ENCODE measurements at places on chromosomes 11 and 22.

- DNase-seq = no peak
These were observed 6.4 kb downstream of the LMO2 start for GRCh38 chr11:33885338-33886005.

DNA sequence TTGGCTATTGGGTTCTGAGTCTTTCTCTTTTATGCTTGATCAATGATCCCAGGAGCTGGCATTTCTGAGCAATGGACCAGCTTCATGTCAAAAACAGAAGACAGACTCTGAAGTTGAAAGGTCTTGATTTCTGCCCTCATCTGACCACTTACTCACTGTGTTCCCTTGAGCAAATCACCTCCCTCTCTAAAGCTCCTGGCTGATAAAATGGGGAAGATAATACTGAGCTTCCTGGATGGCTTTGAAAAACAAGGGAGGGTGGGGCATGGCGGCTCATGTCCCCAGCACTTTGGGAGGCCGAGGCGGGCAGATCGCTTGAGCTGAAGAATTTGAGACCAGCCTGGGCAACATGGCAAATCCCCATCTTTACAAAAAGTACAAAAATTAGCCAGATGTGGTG lies 6.4 kb downstream of the FAM83F start:
- DNase-seq = no peak

DNA sequence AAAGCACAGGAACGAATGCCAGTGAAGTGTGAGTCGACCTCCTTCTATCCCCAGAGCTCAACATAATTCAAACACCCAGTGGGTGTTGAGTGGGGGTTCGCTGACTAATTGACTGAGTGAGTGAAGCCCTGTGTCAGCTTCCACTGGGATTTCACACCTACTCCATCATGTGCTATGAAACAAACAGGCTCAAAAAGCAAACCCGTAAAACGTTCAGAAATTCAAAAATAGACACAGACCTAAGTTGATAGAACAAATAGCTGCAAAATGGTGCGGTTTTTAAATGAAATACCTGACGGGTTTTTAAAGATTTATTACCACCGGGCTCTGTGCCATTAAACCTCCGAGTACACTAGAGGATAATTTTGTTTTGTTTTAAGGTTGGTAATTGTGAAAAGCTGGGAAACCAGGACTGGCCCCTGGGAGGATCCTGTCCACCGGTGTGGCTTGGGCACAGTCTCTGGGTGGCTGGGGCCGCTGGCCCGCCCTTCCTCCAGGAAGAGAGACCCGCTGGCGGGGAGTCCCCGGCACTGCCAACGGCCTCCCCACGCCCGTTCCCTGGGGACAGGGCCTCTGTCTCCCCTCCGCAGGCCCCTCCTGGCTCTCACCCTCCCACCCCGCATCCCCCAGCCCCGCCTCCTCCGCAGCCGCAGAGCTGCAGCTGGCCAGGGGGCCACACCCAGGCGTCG lies 13.6 kb downstream of the KCNJ5 start:
- DNase-seq = no peak

GRCh38 chr11:8531982-8532381 lies 62.0 kb downstream of the STK33 start:
- no peak for DNase-seq

DNA sequence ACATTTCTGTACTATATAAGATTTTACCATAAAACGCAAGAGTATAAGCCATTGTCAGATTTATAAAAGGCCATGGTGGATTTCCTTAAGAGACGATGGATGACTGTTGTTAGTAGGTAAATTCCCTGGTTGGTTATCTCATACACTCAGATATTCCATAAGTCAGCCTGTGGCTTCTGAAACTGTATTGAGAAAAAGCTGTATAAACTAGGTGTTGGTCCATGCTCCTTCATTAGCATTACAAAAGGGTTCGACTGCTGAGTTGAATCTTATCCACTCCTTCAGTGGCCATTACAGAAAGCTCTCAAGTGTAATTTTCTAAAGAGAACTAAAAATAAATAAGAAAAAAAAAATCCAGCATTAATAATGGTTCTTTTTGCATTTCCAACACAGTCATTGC lies 5.3 kb downstream of the GRAP2 start:
- no peak for DNase-seq

DNA sequence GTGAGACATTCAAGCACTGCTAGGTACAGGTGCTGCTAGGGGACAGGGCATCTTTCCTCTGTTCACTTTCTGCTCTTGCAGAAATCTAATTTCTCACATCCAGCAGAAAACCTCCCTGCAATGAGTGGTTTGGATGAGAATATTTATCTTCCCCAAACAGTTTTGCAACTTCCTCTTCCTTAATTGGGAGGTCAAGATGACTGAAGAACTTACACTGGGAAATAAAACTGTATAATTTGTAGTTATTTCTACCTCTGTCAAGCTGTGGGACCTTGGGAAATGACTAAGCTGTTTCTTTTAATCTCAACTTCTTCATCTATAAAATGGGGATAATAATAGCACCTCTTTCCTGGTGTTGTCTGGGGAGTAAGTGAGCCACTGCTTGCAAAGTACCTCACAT lies 69.8 kb downstream of the PRR5L start:
- DNase-seq = no peak

DNA sequence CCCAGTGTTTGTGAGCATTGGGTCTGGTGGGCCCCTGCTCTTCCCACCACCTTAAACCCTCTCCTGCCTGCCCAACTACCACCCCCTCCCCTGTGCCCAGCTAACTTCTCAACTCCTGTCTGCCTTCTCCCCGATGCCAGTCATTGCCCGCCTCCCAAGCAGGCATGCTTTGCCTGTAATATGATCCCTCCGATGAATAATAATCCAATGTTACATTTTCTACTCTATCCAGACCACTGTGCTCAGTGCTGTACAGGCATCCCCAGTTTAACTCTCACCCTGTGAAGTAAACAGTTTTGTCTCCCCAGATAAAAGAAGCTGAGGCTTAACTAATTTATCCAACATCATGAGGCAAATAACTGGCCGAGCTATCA lies 35.5 kb upstream of the OLFML1 start:
- no peak for DNase-seq

GRCh38 chr11:95776859-95777258 lies 12.7 kb downstream of the FAM76B start:
- no peak for DNase-seq

DNA sequence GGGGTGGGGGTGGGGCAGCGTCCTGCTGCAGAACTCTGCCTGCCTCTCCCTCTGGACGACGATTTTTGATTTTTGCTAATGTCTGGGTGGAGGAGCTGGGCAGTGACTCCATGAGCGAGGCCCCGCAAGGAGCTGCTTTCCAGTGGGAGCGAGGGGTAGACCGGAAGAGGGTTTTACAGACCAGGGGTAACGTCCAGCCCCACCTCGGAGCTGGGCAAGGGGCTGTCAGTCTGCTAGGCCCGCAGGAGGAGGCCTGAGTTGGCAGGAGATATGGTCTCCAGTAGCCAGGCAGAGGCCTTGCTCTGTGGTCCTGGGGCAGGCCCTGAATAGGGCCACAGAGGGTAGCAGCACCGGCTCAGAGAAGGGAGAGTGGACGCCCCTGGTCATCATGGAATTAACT lies 9.0 kb downstream of the MAPK8IP2 start:
- no peak for DNase-seq

DNA sequence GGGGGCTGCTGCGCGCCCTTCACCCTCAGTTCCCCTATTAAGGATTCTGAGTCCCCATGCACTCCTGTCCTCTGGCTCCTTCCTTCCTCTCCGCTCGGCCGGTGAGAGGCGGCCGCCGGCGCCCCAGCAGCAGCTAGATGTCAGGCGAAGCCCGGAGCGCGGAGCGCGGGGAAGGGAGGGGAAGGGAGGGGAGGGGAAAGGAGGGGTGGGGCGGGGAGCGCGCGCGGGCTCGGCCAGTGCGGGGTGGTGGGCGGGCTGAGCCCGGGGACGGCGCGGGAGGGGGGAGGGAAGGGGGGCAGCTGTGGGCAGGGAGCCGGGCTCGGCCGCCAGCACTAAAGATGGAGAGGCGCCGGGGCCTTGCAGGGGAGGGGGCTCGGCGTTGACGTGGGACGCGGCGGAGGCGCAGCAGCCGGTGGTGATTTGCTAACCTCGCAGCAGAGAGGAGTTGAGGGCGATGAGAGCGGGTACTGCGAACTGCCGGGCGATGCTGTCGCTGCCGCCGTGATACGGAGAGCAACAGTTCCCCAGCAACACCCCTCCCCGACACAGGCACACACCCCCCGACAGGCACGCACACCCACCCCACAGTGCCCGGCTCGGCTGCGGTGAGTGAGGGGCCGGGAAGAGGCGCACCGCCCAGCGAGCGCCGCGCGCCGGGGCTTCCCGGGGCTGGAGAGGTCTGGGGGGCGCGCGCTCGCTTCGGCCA lies at the start of gene ZBTB16:
ZBTB16 (plus strand) TSS at position 434 of the 706 bp plus-strand sequence. CDS start 3,590 bp downstream, outside the sequence.
- DNase-seq = no peak

- DNase-seq = no peak
These were observed 211.7 kb downstream of the FAM76B start for GRCh38 chr11:95577716-95578460.

- DNase-seq = no peak
These were observed 57.6 kb downstream of the JRKL start for GRCh38 chr11:96447208-96448110.

DNA sequence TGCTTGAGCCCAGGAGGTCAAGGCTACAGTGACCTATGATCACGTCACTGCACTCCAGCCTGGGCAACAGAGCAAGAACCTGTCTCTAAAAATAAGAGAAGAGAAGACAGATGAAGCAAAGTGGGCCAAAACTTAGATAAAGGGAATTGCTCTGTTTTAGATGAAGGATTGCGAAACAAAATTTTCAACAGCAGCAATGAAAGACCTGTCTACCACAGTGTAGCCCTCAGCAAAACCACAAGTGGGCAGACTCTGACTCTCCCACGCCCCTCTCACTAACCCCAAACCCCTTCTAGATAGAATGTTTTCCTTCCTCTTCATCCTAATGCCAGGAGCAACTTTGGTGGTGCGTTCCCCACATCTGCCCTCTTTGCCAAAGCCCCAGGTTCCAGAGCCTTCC lies 105.6 kb upstream of the ALDH3B2 start:
- no peak for DNase-seq

GRCh38 chr11:32006799-32007388 lies 84.0 kb upstream of the RCN1 start:
- no peak for DNase-seq

GRCh38 chr11:19430754-19431398 lies 190.1 kb upstream of the E2F8 start:
- DNase-seq = no peak

DNA sequence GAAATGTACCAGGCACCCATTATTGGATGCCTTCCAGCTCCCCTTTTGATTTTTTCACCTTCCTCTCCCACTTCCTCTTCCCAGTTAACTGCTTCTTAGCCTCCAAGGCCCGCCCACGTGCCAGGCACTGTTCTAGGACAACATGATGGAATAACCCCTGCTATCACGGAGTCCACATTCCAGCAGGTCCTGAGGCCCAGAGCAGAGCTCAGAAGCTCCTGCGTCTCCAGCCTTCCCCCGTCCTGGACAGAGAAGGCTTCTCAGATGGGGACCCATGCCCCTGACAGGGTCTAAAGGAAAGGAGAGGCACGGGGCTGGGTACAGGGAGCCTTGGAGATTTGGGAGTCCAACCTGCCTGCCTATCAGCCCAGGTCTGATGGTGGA lies 29.1 kb downstream of the TRIM29 start:
- no peak for DNase-seq

GRCh38 chr22:31292236-31292989 lies at the start of gene PIK3IP1:
TSS of gene PIK3IP1 (minus strand) at chr22:31292488. CDS start at chr22:31292344, 144 bp downstream.
- DNase-seq = peak; percentile 76

- DNase-seq = no peak
These were observed 37.6 kb downstream of the PTPRJ start for GRCh38 chr11:48017831-48018527.

DNA sequence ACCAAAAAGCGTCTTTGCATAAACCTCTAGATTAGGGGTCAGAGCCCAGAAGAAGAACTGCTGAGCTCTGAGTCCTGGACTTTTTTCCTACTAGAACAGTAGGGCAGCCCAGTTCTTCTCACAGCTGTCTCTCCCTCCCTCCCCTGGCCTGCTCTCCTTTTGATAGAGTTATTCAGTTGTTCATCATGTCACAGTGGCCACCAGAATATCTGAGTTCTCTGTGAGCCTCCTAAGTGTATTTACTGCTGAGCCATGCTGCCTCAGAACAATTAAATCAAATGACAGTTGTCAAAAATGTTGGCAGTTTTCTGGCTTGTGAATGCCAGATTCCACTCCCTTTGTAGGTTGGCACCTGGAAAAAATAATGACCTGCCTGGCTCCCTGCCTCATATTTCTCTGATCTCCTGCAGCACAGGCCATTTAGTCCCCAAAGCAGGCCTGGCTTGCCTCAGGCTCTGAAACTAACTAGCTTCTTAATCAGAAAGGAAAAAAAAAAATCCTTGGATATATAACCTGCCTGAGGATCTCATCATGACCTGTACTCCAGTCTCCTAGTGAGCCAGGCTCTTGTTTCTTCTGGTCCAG lies 377.4 kb upstream of the LARGE1 start:
- DNase-seq = no peak

DNA sequence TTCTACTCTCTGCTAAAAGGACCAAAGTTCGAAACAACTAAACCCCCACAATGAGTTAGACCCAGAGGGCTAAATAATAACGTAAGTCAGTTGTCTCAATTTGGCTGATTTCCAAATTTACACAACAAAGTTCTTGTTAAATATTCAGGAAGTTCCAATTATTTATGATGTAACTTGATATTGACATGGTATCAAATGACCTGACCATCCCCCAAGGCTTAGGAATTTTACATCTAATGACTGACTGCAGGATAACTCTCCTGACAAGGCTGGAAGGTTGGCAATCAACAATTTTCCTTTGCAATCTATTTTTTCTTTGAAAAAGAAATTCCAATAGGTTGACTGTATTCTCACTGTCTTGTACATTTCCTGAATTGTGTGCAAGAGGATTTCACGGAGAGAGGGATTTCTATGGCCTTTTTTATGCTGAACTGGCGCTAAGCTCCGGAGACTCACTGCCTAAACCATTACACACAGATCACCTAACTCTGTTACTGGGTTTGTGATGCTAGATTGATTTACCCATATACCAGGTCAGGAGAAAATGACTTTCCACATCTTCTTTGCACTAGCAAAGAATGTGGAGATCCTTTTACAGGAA lies 9.6 kb upstream of the CDON start:
- no peak for DNase-seq

GRCh38 chr11:856397-856796 lies 13.7 kb downstream of the TSPAN4 start:
- no peak for DNase-seq
